Fibroblast of the aortic adventitia (primary cell): ENCODE measurements at places on chromosomes 4 and X.

DNA sequence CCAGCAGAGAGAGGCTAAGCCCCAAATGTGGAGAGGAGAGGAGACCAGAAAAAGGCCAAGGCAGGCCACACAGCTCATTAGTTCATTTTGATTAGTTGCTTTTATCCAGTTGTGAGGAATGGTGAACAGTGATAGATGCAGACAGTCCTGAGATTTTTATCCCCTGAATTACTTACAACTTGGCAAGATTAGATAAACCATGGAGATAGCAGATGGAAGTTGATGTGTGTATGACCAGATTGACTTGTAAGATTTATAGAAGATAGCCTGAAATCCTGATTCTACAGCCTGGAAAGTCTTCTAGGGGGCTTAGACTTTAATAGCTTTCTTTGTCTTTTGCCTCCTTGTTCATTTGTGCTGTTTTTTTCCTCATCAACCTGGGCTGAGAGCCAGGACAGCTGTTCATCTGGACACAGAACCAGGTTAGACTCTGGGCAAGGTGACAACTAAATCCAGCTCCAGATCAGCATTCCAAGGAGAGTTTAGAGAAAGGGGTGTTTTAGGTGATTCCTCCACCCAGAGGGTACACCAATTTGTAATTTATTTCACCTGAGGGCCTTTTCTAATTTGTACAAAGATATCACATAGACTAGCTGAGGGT lies 215.5 kb downstream of the SPATA18 start:
- no peak for DNase-seq

DNA sequence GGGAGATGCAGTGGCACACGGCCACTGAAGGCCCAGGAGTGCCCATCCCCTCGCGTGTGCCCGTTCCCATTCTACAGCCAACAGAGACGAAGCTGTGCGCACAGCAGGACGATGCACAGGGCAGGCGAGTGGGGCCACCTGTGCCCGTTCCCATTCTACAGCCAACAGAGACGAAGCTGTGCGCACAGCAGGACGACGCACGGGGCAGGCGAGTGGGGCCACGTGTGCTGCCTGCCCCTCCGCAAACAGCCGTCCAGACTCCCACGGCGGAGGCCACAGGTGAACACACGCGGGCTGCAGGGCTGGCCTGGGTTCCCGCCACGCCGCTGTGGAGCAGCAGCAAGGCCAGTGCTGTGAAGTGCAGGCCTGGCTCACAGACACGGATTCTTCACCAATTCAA lies 32.0 kb downstream of the GAK start:
- DNase-seq = no peak

DNA sequence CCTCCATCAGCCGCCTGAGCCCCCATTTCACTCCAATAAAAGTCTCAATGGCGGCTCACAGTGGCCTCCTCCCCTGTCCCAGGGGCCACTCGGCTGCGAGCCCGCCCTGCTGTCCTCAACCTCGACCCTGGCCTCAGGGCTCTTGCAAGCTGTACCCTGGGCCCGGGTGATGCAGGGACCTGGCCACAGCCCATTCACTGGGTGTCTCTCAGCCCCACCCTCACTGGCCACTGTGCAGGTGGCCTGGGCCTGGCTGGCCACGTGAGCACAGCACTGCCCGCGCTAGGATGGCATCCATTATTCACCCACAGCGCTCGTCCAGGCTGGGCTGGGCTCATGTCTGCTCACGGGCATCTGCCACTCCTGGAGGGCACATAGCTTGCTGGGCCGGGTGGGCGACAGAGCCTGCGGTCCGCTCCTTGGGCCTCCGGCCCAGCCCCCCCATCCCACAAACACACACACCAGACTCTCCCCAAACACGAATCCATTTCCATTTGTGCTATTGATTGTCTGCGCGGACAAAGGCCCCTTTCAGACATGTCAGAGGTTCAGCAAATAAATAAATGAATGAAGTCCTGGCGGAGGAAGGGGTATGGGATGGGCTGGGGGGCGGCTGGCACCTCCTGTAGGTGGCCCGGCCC lies 16.5 kb upstream of the FGFR3 start:
- DNase-seq = no peak

- DNase-seq = no peak
Observed at GRCh38 chr4:98203332-98204235, 57.6 kb upstream of the RAP1GDS1 start.

DNA sequence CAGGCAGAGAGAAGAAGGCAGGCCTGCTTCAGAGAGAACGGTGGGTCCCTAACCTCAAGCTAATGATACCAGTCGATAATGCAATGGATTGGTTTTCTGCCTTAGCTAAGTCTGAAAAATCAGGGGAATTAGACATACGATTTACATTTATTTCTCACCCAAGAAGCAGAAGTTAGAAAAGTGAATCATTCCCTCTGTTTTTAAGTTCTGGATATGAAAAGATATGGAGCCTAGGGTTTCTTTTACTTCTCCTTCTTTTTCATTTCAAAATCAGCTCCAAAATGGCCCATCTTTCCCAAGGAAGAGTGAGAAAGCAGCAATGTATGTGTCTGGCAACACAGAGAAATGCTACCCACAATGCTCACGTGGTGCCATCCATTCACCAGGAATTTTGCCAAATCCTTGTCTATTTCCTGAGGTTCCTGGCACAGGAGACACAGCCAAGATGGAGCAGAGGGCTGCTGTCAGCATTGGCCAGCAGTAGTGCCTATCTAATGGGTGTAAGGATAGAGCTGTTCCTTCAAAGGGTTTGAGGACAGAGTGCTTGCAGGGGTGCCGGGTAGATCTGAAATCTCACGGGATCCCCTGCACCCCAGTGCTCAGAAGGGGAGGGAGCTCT lies 231.5 kb downstream of the MAML3 start:
- peak; percentile 57 for DNase-seq

- no peak for DNase-seq
Observed at GRCh38 chr4:81093720-81094401, 63.4 kb downstream of the BMP3 start.

DNA sequence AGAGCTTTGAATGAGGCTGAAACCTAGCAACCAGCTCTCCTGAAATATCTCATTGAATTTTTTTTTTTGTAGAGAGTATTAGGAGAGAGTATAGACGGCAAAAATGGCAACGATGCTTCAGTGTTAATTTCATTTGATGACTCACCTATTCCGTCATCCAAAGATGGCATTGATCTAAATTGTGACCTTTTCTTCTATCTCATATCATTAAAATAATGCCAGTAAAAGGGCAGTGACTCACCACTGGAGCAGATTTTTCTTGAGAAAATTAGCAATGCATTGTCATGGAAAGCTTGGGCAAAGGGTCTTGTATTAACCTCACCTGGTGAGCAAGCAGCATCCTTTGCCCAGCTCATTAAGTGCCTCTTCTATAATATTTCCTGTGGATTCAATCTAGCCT lies 19.6 kb downstream of the VMA21 start:
- no peak for DNase-seq

GRCh38 chrX:154437971-154438893 lies 1.3 kb downstream of the GDI1 start:
- DNase-seq = no peak

GRCh38 chr4:83212041-83212851 lies 72.4 kb downstream of the COQ2 start:
- no peak for DNase-seq

- DNase-seq = no peak
Observed at GRCh38 chr4:145760961-145761929, 81.3 kb downstream of the C4orf51 start.

GRCh38 chr4:89216866-89217265 lies 90.7 kb downstream of the GPRIN3 start:
- no peak for DNase-seq

DNA sequence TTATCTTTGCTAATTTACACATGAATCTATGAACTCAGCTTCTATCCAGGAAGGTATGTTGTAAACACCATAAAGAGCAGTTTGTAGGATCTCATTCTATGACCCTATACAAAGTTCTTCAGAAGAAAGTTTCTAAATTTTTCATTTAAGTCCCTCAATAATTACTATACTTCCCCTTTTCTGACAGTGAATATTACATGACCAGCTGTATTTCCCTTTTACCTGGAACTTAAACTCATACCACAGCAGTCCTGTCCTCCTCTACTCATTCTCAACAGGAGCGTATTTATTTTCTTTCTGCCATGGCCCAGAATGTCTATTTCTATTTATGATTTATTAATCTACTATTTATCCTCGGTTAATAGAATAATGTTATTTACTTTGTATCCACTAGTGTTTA lies 15.8 kb downstream of the RASGEF1B start:
- DNase-seq = no peak

DNA sequence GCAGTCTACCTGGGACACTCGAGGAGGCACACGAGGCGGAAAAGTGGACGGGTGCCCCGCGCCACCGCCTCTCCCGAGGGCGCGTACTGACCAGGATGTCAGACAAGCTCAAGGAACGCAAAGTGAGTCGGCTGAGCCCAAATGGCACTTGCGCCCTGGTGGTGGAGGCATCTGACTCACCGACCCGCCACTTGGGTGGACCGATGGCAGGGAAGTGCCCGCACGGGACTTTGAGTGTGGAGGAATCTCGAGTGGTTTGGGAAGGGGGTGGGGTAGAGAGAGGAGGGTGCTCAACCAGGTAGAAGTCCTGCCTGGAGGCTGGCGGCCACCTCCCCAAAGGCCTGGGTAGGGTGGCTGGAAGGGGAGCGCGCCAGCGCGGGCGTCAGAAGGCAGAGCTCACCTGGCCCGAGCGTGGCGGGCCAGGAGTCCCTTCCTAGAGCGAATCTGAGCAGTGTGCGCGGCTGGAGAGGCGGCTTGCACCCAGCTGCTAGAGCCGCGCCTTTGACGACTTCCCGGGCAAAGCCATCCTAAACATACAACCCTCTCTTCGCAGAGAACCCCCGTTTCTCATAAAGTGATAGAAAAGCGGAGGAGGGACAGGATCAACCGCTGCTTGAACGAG lies 655 bp downstream of the HELT start:
- DNase-seq = no peak

- DNase-seq = no peak
Observed at GRCh38 chr4:117334451-117335188, 249.2 kb upstream of the TRAM1L1 start.

- DNase-seq = no peak
Observed at GRCh38 chr4:85946821-85947220, 413.0 kb downstream of the MAPK10 start.

- no peak for DNase-seq
Observed at GRCh38 chr4:42656679-42656943, 294 bp downstream of the ATP8A1 start.

DNA sequence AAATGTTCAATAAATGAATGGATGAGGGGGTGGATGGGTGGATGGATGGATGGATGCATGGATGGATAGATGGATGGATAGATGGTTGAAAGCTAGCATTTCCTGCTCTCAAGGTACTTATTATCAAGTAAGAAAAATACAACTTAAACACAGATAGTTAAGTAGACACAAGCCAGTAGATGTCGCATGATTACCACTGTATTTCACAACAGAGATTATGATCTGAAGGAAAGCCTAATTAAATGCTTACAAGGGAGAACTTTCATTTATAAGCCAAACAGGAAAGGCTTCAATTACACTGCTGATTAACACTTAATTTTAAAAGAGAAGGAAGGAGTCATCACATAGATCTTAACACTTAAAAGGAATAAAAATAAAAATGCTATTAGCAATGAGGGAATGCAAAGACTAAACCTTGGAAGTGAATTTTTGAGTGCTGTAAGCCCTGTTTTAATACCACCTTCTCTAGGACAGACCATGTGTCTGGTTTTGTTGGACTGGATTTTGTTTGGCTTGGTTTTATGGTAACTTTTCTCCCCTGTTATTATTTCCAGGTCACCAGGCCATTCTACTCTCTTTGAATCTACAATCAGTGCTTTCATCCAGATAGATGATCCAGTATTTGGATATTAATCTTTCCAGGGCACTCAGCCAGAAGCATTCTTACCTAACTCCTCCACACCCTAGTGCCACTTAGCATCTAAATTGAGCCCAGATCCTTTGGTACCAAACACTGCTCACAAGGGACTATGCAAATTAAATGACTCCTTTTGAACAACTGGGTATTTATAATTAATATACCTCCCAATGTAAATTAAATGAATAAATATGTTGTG lies 75.5 kb upstream of the SLC39A8 start:
- DNase-seq = peak; percentile 50

DNA sequence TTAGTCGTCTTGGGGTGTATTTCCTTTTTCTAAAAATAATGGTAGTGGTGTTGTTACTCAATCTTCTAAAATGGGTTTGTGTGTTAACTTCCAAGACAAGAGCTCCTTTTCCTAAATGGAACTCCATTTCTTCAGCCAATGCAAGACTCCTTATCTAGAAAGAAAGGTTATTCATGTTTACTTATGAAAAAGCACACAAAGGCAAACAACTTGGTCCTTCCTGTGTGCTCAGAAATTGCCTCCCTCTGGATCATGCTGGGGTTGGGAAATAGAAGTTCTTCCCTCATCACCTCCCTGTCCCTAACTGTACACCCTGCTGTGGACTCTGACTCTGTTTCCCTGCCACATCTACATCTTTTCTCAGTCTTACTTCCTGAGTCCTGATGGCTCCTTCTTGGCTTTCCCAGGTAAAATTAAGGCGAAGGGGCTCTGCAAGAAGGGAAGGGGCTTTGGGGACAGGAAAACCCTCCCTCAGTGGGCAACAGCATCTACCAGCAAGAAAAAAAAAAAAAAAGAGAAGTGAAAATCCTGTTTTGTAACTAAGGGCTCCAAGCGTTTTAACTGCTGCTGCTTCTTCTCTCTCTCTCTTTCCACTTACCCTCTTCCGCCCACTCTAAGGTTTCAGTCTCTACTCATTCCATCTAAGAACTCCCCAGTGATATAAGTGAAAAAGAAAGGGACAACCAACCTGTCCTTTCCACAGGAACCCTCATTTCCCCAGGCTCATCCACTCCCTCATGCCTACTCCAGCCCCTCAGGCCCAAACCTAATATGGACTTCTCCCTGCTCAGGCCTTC lies 19.8 kb upstream of the TASL start:
- peak; percentile 9 for DNase-seq

DNA sequence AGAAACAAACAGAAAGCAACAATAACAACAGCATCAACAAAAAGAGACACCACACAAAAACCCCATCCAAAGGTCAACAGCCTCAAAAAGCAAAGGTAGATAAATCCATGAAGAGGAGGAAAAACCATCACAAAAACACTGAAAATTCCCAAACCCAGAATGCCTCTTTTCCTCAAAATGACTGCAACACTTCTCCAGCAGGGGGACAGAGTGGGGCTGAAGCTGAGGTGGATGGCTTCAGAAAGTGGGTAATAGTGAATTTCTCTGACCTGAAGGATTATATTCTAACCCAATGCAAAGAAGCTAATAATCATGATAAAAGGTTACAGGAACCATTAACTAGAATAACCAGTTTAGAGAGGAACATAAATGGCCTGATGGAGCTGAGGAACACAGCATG lies 888.2 kb downstream of the RAB28 start:
- DNase-seq = no peak

GRCh38 chr4:89299153-89299791 lies 8.3 kb downstream of the GPRIN3 start:
- DNase-seq = no peak

DNA sequence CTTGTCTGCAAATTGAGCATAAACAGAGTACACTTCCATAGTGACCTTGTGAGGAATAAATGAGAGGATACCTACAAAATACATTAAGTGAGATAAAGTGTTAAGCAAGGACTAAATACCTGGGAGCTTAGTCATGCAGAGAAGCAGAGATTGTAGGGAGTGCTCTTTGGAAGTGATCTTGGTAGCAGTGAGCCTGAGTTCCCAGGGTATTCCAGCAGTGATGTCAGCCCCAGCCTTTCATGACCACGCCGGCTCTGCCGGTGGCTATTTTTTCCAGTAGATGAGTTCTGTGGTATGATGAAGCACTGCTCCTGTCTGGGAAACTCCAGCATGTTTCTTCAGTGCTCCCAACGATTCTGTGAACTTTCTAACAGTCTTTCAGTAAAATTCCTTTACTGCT lies 391.5 kb upstream of the IGFBP7 start:
- peak; percentile 20 for DNase-seq
